ENCODE measurements at places on chromosomes 5 and 9. TPM values are rescaled to one million over a fixed set of nuclear protein-coding genes. Genes with fewer than 3 reads are reported as not detected.

CATSPER3 gene
- not detected for total RNA-seq

SPOCK1 gene
- 8.9 TPM for total RNA-seq

GRCh38 chr5:7493081-7493480 is 97.1 kb downstream of the ADCY2 start:
- DNase-seq: no peak

DNA sequence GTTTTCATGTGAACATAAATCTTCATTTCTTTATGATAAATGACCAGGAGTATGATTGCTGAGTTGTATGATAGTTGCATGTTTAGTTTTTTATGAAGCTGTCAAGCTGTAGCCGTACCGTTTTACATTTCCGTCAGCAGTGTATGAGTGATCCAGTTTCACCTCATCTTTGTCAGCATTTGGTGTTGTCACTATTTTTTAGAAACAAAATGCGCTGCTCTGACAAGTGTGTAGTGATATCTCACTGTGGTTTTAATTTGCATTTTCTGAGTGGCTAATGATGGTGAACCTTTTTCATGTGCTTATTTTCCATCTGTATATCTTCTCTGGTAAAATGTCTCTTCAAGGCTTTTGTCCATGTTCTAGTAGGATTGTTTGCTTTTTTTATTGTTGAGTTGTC is 6.7 kb upstream of the SPATA31D1 start:
- DNase-seq: no peak
